GF-D8 (cell line): ENCODE measurements at places on chromosomes 12 and 14.

GRCh38 chr12:85018098-85018497 is 18.0 kb downstream of the TSPAN19 start:
- no peak for DNase-seq

DNA sequence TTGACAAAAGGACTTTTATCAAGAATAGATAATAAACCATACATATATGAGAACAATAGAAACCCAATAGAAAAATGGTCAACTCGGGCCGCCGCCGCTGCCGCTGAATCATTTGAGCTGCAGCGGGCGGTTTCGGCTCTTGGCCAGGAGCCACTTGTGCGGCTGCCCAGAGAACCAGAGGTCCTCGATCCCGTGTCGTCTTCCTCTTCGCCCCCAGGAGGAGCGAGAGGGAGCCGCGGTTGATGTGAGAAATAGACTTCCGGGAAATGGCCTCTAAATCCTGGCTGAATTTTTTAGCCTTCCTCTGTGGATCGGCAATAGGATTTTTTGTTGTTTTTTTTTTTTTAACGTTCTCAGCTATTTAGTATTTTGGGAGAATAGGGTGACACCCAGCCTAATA is 44.8 kb downstream of the CPSF6 start:
- DNase-seq: no peak

- DNase-seq: no peak
Measured at GRCh38 chr14:51419685-51420084, 179.6 kb downstream of the TMX1 start.

- peak; percentile 49 for DNase-seq
Measured at GRCh38 chr14:39432619-39433451, 602 bp upstream of the FBXO33 start.

GRCh38 chr14:94769391-94770250 is at the start of gene GSC:
Gene GSC (minus strand): TSS chr14:94770113. CDS start chr14:94770015, 98 bp downstream.
- DNase-seq: no peak

DNA sequence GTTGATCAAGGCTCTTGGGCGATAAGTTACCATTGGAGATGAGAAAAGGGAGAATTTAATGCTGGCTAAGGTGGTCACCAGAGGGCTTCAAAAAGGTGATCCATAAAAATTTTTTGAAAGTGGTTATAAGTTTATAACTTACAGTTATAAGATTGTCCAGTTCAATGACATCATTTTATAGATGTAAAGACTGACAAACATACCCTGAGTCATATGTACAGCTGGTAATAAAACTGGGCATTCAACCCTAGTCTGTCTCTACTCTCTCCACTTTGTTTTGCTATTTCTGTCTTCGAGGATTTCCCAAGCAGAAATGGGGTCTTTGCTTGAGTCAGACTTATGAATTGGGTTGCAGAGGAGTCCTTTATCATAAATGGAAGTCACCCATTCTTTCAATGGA is 454.0 kb downstream of the SOX5 start:
- DNase-seq: no peak

DNA sequence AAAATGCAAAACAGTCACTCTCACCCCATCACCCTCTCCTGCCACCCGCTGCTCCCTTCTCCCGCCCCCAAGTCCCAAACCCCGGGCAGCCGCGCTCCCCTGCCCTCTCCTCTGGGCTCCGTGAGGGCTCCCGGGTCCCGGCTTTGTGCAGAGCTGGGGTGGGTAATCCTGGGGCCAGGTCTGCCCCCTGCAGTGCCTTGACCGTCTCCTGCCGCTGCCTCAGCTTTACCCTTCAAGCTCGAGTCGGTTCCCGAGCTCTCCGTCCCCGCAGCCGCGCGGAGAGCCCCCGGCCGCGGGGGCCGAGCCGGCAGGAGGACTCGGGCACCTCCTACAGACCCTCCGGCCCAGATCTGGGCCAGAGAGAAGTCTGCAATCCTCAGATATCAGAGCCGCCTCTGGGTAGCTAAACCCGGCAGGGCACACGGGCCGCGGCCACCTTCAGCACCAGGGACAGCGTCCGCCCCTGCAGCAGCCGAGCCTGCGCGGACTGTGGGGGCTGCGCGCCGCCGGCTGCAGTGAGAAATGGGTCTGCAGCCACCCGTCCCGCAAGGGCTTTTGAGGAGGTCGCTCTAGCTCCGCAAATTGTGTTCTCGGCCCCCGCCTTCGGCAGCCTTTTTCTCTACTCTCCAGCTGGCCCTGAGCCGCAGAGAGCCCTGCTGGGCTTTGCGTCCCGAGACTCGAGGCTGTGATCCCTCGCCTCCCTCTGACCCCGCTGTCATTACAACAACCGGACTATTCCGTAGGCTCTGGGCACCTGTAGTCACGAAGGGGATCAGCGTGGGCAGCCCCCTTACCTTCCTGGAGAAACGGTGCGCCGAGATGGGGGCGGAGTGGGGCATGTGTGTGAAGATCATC is 1.2 kb downstream of the PRMT8 start:
- no peak for DNase-seq

GRCh38 chr12:121580959-121581685 is at the start of gene KDM2B:
Gene KDM2B (minus strand): TSS chr12:121581023. CDS start chr12:121580911, 112 bp downstream.
- DNase-seq: no peak

DNA sequence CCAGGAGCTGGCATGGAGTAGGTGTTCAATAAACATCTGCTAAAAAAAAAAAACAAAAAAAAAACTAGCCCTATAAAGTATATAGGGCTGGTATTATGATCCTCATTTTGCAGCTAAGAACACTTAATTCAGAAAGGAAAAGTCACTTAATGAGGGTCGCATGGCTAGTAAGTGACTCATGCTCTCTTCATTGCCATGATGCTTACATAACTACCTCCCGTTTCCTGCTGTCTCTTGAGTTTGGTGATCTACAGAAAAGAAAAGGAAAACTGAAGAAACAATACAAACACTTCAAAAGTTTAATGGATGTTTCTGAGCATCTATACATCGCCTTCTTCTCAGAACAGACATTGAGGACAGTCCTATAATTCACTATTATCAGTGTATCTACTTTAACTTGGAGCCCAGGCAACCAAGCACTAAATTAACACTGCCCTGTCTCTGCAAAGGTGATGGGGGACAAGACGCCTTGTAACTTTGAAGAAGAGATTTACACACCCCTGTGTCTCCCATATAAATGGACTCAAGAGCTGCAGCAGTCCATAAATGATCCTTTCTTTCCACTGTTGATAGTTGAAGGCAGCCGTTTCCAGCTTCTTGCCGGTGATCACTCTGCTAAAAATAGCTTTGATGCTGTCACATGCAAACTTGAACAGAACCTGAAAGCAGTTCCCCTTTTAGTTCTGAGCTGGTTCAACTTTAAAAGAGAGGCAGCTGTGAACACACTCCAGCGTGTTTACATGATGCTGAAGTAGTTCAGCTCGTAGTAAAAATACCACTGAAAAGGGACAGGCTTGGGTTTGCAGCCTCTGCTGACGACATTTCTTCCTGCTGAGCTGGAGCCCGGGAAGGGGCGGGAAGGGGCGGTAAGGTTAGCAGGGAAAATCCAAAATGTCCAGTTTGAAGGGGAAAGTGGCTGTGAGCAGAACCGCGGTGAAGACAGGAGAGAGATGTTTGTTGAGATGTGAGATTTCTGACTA is 113.3 kb downstream of the FOXN3 start:
- DNase-seq: peak; percentile 51

DNA sequence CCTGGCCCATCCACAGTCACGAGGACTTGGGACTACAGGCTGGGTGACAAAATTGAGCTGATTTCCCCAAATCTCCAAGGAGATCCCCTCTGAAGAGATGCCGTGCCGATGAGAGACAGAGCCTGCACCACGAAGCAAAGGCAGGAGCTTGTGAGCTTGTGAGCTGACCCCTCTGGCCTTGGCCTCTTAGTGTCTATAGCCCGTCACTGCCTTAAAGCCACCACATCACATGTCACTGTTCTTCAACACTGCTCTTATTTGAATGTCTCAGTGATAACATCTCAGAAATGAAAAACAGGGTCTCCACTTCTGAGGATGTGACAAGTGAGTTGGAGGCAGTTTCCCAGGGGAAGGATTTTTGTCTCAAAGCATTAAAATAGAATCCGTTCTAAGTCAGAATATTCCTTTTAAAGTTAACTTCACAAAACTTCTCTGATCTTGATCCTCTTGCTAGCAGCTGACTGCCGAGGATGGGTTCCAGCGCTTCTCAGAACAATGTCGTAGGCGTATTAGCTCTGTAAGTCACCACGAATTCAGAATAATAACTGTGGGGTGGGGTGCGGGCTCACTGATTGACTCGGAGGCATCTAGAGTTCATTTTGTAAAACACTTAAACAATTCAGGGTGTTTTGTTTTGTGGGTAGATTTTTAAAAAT is 37.5 kb downstream of the CHST11 start:
- DNase-seq: no peak

- DNase-seq: no peak
Measured at GRCh38 chr12:49941556-49942511, 8.7 kb upstream of the AQP2 start.

GRCh38 chr12:114476159-114476558 is 70.2 kb upstream of the TBX5 start:
- DNase-seq: no peak

DNA sequence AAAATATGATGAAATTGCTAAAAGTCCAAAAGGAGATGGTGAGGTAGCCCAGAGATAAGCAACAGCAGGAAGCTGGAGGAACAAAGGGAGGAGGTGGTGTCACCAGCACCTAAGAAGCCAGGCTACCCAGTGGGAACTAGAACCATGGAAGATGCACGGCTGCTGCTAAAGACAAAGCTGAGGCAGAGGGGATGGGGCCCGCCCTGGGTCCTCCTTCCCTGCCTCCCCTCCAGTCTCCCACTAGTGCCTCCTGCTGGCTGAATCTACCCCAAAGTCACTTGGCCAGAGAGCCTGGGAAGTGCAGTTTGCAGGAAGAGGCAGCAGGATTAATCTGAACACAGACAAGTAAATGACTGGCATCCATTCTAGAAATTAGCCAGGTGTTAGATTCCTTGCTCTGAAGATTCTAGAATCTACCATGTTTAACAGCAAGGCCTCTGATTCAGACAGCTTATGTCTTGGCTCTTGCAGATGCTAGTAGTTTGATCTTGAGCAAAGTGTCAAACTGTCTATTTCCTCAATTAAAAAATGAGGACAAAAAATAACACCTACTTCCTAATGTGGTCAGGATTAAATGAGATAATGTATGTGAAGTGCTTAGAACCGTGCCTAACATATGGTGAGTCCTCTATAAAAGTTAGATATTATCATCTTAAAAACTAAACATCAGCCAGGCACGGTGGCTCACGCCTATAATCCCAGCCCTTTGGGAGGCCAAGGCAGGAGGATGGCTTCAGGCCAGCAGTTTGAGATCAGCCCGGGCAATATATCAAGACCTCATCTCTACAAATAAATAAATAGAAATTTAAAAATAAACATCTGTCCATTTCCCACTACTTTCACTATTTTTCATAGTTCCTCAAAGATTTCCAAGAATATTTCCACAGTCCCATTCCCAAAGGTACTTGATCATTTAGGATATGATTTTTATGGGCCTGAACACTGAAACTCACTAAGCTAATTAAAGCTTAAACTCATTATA is 5.8 kb upstream of the LRP10 start:
- no peak for DNase-seq

DNA sequence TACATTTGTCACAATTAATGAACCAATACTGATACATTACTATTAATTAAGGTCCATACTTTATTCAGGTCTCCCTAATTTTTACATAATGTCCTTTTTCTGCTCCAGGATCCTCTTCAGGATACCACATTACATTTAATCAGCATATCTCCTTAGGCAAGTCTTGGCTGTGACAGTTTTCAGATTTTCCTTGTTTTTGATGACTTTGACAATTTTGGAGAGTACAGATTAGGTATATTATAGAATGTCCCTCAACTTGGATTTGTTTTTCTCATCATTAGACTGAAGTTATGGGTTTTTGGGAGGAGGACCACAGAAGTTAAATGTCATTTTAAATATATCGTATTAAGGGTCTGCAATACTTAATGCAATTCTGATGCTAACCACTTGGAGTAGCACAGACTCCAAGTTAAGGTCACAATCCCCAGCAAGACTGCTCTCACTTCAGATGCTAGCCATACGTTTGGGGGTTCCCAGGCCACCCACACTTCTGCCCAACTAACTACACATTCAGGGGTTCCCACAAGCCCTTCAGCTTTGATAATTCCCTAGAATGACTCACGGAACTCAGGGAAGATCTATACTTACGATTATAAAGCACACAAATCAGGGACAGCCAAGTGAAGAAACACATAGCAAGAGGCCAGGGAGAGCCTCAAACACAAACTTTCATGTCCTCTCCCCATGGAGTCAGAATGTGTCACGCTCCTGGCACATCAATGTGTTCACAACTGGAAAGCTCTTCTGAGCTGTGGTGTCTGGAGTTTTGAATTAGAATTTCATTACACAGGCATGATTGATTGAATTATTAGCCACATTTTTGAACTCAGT is 17.0 kb upstream of the NUBPL start:
- DNase-seq: no peak

- no peak for DNase-seq
Measured at GRCh38 chr14:104895786-104896661, 28.7 kb upstream of the PLD4 start.

DNA sequence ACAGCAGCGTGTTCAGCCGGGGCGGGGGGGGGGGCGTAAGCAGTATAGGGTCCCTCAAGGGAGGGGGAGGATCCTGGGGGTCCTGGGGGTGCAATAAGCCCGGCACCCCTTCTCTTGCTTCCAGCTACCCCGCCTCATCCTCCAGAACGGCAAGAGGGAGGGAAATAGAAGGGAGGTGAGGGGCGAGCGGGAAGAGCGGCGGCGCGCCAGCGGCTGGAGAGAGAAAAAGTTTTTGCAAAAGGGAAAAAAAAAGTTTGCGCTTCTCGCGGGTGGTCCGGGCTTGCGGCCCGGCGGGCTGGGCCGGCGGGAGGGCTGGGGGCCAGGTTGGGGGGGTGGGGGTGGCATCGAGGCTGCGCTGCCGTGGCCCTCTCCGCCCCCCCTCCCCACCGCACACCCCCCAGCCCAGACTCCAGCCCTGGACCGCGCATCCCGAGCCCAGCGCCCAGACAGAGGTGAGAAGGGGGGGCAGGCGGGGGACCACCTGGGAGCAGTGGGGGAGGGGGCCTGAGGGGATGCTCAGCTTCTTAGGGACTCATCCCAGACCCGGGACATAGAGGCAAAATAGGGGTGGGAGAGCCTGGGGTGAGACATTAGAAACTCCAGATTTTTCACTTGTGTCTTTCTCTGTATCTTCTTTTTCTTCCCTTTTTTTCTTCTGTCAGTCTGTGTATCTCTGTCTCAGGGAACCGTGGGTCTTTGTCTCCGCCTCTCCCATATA is at the start of gene GLI1:
TSS of gene GLI1 (plus strand) at position 36 of the 718 bp plus-strand sequence. CDS start 3,907 bp downstream, outside the sequence.
- no peak for DNase-seq

- DNase-seq: no peak
Measured at GRCh38 chr12:122097584-122097926, 19.0 kb downstream of the MLXIP start.
